Non-pigmented ciliary epithelial cell (primary cell): ENCODE measurements at places on chromosomes 7 and 10.

DNA sequence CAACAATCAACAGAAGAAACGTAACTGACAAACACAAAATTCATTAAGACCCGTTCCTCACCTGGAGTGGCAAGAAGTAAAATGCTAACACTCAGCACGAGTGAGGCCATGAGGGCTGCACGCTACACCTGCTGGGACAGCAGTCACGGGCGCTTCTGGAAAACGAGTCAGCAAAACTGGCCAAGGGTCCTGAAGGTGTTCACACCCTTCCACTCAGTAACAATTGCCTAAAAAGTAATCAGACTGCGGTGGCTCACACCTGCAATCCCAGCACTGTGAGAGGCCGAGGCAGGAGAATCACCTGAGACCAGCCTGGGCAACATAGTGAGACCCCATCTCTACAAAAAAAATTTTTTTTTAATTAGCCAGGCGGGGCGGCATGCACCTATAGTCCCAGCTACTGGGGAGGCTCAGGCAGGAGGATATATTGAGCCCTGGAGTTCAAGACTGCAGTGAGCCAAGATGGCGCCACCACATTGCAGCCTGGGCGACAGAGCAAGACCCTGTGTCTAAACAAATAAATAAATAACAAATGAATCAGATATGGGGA lies 199.1 kb downstream of the MAD1L1 start:
- no peak for DNase-seq

- DNase-seq = no peak
Measured at GRCh38 chr7:95682913-95683312, 86.6 kb upstream of the PDK4 start.

- DNase-seq = no peak
Measured at GRCh38 chr7:35694161-35694783, 663 bp downstream of the HERPUD2 start.

- no peak for DNase-seq
Measured at GRCh38 chr7:37571806-37572205, 111.8 kb upstream of the GPR141 start.

GRCh38 chr7:70322856-70323255 lies 724.6 kb downstream of the AUTS2 start:
- no peak for DNase-seq

GRCh38 chr10:58996866-58997265 lies 179.6 kb upstream of the PHYHIPL start:
- DNase-seq = no peak

DNA sequence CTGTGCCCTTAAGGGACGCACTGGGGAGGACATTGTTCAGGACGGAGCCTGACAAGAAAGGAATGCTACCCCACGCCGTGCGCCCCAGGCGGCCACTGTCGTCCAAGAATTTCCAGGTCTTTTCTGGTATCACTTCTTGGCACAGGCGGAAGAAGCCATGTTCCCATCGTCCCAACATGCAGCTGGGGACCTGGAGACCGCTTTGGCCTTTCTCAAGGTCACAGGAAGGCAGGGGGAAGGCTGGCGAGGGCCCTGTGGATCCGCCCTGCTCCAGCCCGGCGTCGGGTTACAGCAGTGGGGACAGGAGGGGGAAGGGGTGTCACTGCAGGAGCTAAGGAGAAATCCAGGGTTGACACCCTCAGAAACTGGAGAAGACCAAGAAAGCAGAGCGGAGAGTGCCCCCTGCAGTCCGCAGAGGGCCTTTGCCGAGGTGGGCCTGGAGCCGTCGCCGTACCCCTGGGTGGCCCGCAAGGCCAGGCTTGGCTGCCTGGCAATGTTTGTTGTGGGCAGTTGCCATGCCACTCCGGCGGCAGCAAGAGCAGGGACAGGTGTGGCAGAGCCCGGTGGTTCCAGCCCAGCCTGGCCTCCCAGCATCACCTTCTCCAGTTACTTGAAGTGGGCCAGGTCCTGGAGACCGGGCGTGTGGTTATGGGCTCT lies 104.1 kb downstream of the LHPP start:
- DNase-seq = no peak

GRCh38 chr7:6440381-6440780 lies 7.4 kb downstream of the DAGLB start:
- DNase-seq = no peak

- DNase-seq = no peak
Measured at GRCh38 chr10:30027057-30028005, 32.1 kb downstream of the JCAD start.

DNA sequence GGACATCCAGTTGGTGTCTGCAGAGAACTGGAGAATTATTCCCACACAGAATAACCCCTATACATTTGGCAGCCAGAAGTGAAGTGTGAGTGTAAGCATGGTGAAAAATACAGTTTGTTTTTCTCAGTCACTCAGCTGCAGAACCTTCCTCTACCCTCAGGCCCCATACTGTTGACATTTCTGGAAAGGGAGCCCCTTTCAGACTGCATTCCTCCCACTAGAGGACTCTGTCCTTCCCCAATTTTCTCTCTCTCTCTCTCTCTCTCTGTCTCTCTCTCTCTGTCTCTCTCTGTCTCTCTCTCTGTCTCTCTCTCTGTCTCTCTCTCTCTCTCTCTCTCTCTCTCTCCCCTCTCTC lies 86.8 kb upstream of the STEAP1B start:
- no peak for DNase-seq

DNA sequence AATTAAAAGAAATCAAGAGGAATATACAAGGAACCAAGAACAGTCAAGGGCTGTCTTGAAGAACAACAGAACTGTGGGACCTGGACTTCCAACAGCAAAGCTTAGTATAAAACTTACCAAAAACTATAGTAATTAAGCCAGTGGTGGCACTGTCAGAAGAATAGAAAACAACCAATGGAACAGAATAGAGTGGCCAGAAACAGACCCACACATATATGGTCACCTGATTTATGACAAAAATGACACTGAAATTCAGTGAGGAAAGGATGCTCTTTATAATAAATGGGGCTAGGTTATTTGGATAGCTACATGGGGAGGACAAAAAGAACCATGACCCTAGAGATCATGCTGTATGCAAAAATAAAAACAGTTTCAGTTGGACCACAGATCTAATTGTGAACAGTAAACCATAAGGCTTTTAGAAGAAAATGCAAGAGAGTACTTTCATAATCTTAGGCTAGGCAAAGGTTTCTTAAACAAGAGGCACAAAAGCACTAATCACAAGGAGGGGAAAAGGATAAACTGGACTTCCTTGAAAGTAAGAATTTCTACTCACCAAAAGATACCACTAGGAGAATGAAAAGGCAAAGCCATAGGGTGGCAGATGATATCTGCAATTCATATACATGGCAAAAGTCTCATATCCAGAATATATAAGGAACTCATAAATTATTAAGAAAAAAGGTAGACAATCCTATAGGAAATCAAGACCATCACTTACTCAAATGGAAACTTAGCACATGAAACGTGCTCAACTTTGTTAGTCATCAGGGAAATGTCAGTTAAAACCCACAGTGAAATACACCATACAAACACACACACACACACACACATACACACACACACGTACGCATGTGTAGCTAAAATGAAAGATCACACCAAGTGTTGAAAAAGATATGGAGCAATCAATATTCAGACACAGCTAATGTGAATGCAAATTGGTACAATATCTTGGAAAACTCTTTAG lies 20.8 kb downstream of the HYCC1 start:
- DNase-seq = no peak

- DNase-seq = no peak
Measured at GRCh38 chr7:49397750-49398149, 375.7 kb upstream of the VWC2 start.

- DNase-seq = peak; percentile 34
Measured at GRCh38 chr7:127813991-127814541, 162.1 kb downstream of the SND1 start.

DNA sequence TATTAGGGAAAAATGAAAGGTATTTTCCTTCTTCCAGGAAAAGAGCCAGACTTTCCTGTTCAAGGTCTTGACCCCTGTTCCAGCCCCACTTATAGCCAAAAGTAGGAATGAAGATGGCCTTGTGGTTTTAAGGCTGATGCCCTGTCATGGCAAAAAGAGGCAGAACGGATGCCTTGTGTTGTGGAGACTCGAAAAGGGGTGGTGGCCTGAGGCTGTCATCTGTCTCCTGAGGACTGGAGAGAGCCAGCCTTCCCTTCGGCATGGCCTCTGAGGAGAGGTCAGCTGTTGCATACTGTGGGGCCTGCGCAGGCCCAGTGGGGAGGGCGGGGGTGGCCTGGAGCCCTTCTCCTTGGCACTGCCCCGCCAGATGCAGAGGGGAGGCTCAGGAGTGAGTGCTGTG lies 166.0 kb upstream of the EEPD1 start:
- no peak for DNase-seq

DNA sequence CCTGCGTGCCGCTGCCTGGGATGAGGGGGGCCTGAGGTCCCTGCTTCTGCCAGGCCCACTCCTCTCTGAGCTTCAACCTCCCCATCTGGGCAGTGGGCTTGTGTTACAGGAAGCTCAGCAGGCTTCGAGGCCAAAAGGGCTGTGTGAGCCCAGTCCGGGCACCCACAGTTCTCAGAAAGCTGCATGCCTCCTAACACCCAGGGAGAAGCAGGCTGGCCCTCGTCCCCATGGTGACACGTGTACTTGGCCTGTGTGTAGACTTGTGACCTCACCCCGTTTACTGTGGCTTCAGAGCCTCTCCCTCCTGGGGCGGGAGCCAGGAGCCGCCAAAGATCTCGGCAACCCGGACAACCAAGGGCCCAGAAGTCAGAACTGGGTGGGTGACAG lies 2.2 kb upstream of the GRIFIN start:
- DNase-seq = no peak

- DNase-seq = no peak
Measured at GRCh38 chr7:92882760-92883159, 46.4 kb upstream of the CDK6 start.

DNA sequence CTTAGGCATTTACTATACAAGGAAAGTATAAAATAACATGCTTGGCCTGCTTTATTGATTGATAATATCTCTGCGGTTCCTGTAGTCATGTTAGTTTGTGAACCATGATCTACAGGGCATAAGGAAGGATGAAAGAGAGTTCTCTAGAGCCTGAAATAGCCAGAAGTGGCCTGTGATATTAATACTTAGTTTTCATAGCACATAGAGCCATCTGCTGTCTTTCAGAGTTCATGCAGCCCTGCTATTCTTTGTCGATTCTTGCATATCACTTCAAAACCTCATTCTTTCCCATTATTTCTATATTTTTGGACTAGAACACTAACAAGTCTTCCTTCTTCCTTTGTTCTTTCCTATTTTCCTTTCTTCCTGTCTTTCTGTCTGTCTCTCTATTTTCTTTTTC lies 26.4 kb upstream of the PRKG1 start:
- no peak for DNase-seq

GRCh38 chr10:132858121-132859081 lies 72.5 kb upstream of the NKX6-2 start:
- no peak for DNase-seq

- DNase-seq = peak; percentile 53
Measured at GRCh38 chr10:90859321-90859751, 1.5 kb upstream of the HTR7 start.

- no peak for DNase-seq
Measured at GRCh38 chr10:60964257-60965235, 20.6 kb upstream of the RHOBTB1 start.

- DNase-seq = no peak
Measured at GRCh38 chr7:27250557-27251070, 8.0 kb downstream of the EVX1 start.

DNA sequence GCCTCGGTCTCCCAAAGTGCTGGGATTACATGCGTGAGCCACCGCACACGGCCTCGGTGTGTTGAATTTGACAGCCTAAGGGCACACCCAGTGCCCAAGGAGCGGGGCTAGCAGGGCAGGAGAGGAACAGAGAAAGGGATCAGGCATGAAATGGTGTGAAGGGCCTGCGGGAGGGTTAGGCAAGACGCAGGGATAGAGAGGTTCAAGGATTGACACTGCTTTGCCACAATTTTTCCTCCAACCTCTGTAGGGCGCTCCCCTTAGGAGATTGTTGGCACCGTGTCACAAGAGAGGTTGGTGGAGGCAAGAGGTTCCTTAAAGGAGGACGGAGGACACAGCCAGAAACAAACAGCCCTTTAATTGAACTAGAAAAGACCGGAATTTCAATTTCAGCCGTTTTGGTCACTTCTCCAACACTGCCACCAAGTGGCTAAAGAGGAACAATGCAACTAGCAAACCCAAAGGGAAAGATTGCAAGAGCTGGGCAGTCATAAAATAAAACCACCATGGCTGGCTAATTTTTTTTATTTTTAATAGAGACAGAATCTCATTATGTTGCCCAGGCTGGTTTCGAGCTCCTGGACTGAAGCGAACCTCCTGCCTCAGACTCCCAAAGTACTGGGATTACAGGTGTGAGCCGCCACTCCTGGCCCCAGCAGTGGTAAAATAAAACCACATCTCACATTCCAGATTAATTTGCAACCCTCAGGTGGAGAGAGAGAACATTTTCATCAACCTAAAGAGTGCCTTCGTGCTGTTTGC lies 6.9 kb upstream of the CREB3L2 start:
- DNase-seq = no peak

DNA sequence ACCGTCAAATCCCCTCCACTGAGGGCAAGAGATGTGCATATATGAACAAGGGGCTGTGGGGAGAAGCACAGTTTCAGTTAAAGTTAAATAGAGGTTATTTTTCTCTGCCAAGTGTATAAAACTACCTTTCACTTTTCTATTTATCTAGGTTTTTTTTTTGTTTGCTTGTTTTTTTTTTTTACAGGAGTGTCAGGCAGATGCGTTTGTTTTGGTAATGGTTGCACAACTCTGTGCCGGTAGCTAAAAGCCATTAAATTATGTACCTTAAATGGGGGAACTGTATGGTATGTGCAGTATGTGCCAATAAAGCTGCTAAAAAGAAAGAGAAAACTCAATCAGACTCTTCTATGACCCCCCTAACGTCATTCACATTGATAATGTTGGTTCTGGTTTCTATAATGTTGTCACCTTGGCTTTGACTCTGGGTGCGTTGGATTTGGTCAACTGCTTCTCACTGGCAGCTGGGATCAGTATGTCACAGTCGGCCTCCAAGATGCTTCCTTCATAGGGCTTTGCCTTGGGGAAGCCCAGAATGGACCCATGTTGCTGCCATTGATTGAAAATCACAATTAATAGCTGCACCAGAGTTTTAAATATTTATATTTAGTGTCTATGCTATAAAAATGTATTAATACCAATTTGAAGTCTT lies 34.2 kb downstream of the GLUD1 start:
- DNase-seq = no peak

DNA sequence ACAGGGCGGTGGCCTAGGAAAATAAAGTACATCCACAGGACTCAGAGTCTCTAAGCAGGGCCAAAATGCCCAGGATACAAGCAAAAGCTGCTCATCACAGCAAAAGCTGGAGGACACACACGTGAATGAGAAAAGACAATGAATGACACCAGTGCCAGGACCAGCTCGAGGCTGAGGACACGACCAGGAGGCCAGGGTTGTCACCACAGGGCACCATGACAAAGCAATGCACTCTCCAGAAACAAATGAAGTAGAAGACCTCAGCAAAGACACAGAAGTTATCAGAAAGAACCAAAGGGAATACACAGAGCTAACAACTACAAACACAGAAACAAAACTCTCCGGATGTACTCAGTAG lies 92.1 kb downstream of the FOXL3 start:
- DNase-seq = no peak

DNA sequence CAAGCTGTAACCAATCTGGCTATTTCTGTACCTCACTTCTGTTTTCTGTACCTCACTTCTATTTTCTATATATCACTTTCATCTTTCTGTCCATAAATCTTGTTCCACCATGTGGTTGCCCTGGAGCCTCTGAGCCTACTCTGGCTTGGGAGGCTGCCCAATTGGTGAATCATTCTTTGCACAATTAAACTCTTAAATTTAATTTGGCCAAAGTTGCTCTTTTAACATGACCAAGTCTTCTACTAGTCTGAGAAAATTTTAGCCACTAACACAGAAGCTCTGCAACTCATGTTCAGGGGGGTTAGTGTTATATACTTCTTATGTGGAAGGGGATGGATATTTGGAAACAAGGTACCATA lies 503.5 kb downstream of the KIF20B start:
- no peak for DNase-seq
